ENCODE measurements at places on chromosomes 6 and 20.

- no peak for DNase-seq
Observed at GRCh38 chr6:77653816-77654215, 977 bp downstream of the MEI4 start.

- no peak for DNase-seq
Observed at GRCh38 chr6:11043961-11044711, at the start of gene ELOVL2. ELOVL2 (minus strand) TSS chr6:11044305; CDS start chr6:11044230, 75 bp downstream.

DNA sequence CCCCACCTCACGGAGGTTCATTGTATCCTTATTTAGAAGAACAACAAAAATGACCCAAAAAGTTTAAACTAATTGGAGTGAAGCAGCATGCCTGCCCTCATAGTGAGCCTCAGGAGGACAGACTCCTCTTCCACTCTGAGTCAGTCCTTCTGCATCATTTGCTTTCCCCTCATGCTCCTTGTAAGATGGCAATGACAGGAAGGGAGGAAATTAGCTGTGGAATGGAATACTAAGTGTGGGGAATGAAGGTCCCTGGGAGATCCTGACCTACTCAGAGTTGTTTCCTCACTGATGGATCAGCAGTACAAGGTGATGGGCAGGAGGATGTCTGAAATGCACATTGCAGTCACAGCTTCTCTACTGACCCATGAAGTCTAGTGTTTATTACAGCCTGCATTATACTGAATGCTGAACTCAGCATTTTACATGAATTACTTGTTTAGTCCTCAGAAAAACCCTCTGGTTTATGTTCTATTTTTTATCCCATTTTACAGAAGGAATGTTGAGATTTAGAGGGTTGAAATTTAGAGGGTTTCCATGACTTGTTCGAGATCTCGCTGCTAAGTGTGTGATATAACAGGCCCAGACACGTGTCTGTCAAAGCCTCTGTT is 212.0 kb upstream of the PCSK2 start:
- DNase-seq, result no peak

- DNase-seq, result no peak
Observed at GRCh38 chr6:34052918-34053608, 92.8 kb downstream of the GRM4 start.

DNA sequence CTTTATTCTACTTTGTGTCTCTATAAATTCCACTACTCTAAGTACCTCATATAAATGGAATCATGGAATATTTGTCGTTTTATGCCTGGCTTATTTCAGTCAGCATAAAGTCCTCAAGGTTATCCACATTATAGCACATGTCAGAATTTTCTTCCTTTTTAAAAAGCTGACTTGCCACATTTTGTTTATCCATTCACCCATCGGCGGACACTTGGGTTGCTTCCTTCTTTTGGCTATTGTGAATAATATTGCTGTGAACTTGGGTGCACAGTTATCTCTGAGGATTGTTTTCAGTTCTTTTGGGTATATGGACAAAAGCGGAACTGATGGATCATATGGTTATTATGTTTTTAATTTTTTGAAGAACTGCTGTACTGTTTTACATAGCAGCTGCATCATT is 39.1 kb upstream of the ME1 start:
- no peak for DNase-seq

GRCh38 chr20:435558-435957 is 26.8 kb downstream of the TBC1D20 start:
- no peak for DNase-seq

DNA sequence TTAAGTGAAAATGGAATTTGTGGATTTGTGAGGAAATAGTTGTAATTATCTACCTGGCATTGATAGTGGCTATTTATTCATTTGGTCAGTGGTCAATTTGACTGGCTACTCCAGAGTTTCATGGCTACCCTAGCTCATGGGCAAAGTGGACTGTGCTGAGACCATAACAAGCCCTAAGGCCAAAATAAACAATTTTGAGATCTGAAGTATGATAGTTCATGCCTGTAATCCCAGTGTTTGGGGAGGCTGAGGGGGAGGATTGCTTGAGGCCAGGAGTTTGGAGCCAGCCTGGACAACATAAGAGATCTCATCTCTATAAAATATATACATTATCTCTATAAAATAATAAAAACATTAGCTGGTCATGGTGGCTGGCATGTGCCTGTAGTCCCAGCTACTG is 311.7 kb downstream of the HIVEP2 start:
- DNase-seq, result no peak

GRCh38 chr6:127343809-127344659 is 625 bp upstream of the ECHDC1 start:
- DNase-seq, result no peak

Measured in stimulated activated CD4-positive, alpha-beta T cell treated with anti-CD3 and anti-CD28 coated beads, Interleukin-1b, Interleukin-23, amount 100 ng/mL, for 1 hour (primary cell).